ENCODE measurements at places on chromosomes 5 and 9. TPM values are rescaled to one million over a fixed set of nuclear protein-coding genes. Genes with fewer than 3 reads are reported as not detected.

The ZNF354B gene
- total RNA-seq: 10.8 TPM

The LOX gene
- 0.04 TPM for total RNA-seq

The CTSV gene
- 0.74 TPM for total RNA-seq

The SLC36A3 gene
- total RNA-seq: not detected

- no peak for DNase-seq
Observed at GRCh38 chr9:69811351-69811868, 9.2 kb upstream of the CFAP95 start.

DNA sequence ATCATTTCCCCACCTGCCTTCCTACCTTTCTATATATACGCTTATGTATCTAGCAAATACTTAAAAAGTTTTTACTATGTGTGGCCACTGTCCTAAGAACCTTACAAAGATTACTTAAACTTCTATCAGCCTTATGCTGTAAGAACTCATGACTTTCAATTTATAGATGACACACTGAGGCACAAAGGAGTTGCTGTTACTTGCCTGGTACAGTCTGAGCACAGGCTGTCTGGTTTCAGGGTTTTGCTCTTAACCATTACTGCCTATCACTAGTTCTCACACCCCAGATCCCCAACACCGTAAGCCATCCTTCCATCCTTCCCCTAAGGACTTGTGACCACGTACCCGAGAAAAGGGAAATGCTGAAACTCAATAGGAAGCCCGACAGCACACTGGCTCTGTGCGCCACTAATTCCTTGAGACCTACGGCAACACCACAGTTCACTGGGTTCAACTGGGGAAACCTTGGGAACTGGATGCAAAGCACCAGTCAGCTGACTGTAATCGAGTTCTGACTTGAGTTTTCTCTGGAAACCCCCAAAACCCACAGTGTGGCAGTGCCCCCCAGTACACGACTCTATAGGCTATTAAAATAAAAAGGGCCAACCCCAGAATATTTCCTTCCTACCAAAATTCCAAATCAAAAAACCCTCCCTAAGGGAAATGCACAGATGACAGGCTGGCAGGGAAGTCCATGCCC lies 56.0 kb downstream of the AUH start:
- no peak for DNase-seq

GRCh38 chr5:149667084-149667828 lies 62.9 kb upstream of the PPARGC1B start:
- DNase-seq: peak; percentile 46

- no peak for DNase-seq
Observed at GRCh38 chr5:147507480-147508126, 2.3 kb downstream of the DPYSL3 start.

DNA sequence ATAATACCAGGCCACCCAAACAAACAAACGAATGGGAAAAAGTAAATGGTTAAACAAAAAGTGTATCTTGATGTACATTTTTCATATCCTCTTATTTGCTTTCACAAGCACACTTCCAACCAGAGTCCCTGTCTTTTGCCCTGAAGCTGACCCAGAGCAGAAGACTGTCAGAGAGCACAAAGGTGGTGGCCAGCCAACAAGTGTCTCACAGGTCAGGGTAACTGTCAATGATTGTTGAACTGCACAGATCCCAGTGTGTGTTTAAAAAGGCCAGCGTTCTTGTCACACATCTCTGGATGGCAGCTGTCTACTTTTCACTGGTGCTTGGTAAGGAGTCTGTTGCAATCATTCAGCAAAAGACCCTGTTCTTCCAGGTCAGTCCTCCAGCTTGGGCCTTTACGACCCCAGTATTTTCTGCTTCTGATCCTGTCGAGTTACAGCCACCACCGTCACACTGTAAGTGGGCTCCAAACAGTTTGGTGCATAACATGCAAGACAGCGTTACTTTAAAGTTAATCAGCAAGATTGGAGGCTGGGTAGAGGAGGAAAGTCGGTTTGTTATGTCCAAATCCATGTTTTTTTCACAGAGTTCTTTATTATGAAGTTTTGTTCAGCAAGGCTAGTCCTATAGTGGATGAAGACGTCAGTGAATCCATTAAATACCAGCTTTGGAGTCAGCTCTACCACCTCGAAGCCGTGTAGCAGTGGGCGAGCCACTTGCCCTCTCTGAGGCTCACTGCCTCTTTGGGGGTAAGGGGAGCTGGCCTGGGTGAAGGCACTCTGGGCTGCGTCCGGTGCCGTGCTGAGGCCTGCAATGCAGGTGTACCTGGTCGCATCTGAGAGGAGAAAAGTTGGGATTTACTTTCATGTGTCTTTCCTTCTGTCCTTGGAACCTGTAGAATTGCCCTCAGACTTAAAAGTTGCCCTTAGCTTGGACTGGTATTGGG lies 265.7 kb downstream of the AOPEP start:
- DNase-seq: no peak
